Stimulated activated CD8-positive, alpha-beta memory T cell treated with anti-CD3 and anti-CD28 coated beads, Interleukin-4, amount 100 ng/mL, for 48 hours (primary cell): ENCODE measurements at places on chromosomes 2 and 18.

GRCh38 chr2:1367601-1368000 is 45.7 kb upstream of the TPO start:
- DNase-seq: no peak

GRCh38 chr2:85777441-85777861 is 23.7 kb downstream of the ATOH8 start:
- DNase-seq: no peak

DNA sequence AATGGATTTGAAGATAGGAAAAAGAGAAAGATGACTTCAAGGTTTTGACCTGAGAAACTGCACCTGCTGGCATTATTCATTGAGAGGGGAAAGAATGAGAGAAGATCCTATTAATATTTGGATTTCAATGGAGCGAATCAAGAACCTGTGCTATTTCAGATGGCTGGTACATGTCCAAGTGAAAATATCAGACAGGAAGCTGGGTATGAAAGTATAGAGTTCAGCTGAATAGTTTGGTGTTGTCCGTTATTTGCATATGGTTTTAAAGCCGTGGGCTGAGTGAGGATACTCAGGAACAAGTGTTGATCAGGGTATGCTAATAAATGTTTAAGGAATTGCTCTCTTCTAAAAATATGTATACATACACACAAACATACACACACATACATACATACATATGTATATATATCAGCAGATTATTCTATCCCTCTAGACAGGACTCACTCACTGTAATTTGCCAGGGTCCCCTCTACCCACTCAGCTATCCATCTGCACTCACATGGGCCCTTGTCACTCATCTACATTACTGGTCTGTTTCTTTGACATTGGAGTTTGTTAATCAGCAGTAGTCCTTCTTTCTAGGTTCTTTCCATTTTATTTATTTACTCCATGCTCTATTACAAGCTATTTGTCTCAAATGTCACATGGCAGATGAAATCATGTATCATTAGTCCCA is 33.9 kb upstream of the IKZF2 start:
- no peak for DNase-seq

DNA sequence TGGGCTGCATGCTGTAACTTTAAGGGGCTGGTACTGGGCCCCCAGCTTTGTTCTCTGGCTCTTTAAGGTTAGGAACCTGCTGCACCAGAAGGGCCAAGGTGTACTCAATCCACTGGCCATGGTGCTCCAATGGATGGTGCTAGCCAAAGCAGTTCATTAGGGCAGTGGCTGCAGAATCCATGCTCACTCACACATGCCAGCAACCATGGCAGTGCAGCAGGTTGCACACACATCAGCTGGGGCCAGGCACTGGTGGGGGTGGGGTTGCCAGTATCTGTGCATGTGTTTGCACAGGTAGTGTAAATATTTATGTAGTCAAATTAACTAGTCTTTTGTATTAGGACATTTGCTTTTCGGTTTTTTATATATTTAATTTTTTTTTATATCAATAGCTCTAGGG is 228.3 kb upstream of the EPC2 start:
- no peak for DNase-seq

- DNase-seq: peak; percentile 67
Observed at GRCh38 chr2:173963323-173963816, 1.8 kb downstream of the SP3 start.

- peak; percentile 48 for DNase-seq
Observed at GRCh38 chr2:221572821-221573429, 821 bp upstream of the EPHA4 start.

- DNase-seq: no peak
Observed at GRCh38 chr2:10083046-10083445, 2.8 kb upstream of the CYS1 start.
